ENCODE measurements at places on chromosomes 2 and 18. TPM values are rescaled to one million over a fixed set of nuclear protein-coding genes. Genes with fewer than 3 reads are reported as not detected.

- DNase-seq: no peak
Observed at GRCh38 chr18:51253476-51253875, 56.0 kb upstream of the MEX3C start.

GRCh38 chr2:113127646-113128570, 510 bp downstream of the IL1RN start:
- no peak for DNase-seq

Gene ALPP
- not detected for total RNA-seq

- no peak for DNase-seq
Observed at GRCh38 chr2:216626168-216626874, 6.9 kb upstream of the IGFBP2 start.
